T-helper 2 cell treated with Interferon-gamma antibody and Interleukin-4, amounts not matched to agents 5 μg/mL and 100 μg/mL, for 36 hours (primary cell): ENCODE measurements at places on chromosomes 16 and 17.

GRCh38 chr16:72101195-72101594 lies 7.5 kb downstream of the DHX38 start:
- peaks cover 3% of the 10 kb centered on the region for H3K4me1 ChIP-seq
- H3K27ac ChIP-seq: no peak overlapping the region
- no peak for DNase-seq
- H3K27me3 ChIP-seq: no peaks in the 10 kb centered on the region
- H3K4me3 ChIP-seq: no peak overlapping the region

DNA sequence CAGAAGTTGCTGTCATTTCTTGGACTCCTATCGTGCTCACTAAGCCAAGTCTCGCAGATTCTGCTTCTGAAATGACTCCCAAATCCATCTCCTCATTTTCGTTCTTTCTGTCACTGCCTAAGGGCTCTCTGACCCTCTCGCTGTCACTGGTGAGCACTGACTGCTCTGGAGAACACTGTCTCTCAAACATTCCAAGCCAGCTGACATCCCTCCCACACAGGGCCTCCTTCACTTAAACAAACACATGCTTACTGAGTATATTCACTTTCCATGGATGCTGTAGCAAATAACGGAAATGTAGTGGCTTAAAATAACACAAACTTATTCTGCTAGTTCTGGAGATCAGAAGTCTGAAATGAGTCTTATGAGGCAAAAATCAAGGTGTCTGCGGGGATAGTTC lies 18.8 kb downstream of the CACNG1 start:
- no peaks in the 10 kb centered on the region for H3K27me3 ChIP-seq
- H3K27ac ChIP-seq: no peak overlapping the region
- no peak overlapping the region for H3K4me3 ChIP-seq
- no peaks in the 10 kb centered on the region for H3K36me3 ChIP-seq
- no peaks in the 10 kb centered on the region for H3K4me1 ChIP-seq

DNA sequence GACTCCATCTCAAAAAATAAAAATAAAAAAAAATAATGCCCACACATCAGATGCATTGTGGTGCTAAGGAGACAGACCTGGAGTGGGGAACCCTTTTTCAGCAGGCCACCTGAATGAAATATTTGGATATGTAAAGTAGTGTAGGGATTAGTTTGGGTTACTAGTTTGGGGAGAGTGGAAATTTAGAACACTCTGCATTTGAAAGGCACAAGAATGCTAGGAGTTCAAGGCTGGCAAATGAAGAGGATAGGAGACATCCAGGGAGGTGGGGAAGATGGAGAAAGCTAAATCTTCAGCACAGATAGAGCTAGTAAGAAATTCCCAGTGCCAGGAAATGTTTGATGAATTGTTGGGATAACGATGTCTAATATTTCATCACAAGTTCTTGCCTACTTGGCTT lies 298.3 kb upstream of the ERCC4 start:
- no peaks in the 10 kb centered on the region for H3K27me3 ChIP-seq
- no peak overlapping the region for H3K4me3 ChIP-seq
- DNase-seq: no peak
- no peak overlapping the region for H3K27ac ChIP-seq
- no peaks in the 10 kb centered on the region for H3K36me3 ChIP-seq
- no peaks in the 10 kb centered on the region for H3K4me1 ChIP-seq

- DNase-seq: no peak
- peaks cover 15% of the 10 kb centered on the region for H3K36me3 ChIP-seq
- no peak overlapping the region for H3K27ac ChIP-seq
- H3K4me3 ChIP-seq: no peak overlapping the region
- H3K27me3 ChIP-seq: no peaks in the 10 kb centered on the region
Measured at GRCh38 chr17:48278760-48279491, 151.1 kb downstream of the SKAP1 start.

- H3K27ac ChIP-seq: no peak overlapping the region
- H3K27me3 ChIP-seq: no peaks in the 10 kb centered on the region
- H3K4me3 ChIP-seq: no peak overlapping the region
Measured at GRCh38 chr17:30964876-30965275, 6.0 kb upstream of the RNF135 start.

- H3K27ac ChIP-seq: peak overlapping the region; percentile 69
- peaks cover 47% of the 10 kb centered on the region for H3K36me3 ChIP-seq
- no peak for DNase-seq
- peaks cover 29% of the 10 kb centered on the region for H3K4me1 ChIP-seq
Measured at GRCh38 chr16:1537138-1537577, 3.7 kb downstream of the TMEM204 start.

DNA sequence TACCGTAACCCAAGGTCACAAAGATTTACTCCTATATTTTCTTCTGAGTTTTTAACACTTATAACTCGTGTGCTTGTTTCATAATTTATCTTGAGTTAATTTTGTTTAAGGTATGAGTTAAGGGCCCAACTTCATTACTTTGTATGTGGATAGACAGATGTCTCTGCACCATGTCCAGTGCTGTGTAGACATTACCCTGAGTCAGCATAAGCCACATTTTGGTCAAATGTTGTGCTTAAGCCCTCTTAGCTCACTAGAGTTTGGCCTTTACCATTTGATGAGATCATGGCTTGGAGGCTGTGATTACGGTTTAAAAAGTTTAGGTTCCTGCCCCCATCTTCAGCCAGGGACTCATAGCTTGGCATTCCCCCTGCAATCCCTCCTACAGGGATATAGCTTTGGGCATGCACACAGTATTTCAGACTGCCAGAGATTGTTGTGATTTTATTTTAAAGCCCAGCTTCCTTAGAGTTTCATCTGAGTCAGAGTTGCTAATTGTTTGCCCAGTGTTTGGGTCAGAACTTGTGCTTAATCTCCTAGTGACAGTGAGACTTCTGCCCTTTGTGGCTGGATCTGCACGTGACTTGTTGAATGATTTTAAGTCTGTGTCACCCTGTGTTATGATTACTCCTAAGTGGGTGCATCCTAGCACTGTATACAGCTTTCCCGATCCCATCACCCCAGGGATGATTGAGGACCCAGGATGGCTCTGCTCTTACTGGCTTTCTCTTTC lies 393.1 kb downstream of the CNTNAP4 start:
- no peak overlapping the region for H3K27ac ChIP-seq
- H3K27me3 ChIP-seq: no peaks in the 10 kb centered on the region
- no peak overlapping the region for H3K4me3 ChIP-seq
- no peak for DNase-seq

DNA sequence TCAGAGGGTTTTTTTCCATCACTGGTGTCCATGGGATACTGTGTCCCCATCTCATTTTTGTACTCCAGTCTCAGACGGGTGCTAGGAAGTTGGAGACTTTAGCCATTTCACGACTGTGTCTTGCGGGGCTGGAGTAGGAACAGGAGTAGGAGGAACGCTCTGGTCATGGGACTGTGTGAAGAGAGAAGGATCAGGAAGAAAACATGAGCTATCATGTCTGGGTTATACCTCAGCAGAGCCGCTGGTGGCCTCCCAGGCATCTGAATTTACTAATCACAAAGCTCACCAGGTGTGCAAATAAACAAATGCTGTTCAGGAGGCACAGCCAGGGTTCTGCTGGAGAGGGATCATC lies 225.4 kb downstream of the SEC14L1 start:
- no peak overlapping the region for H3K27ac ChIP-seq
- H3K4me3 ChIP-seq: no peak overlapping the region
- DNase-seq: no peak
- H3K36me3 ChIP-seq: no peaks in the 10 kb centered on the region
